Activated CD4-positive, alpha-beta T cell treated with anti-CD3 and anti-CD28 coated beads for 24 hours (primary cell): ENCODE measurements at places on chromosomes 16 and 17.

- no peak for DNase-seq
Measured at GRCh38 chr17:19492141-19492540, 41.5 kb upstream of the SLC47A1 start.

DNA sequence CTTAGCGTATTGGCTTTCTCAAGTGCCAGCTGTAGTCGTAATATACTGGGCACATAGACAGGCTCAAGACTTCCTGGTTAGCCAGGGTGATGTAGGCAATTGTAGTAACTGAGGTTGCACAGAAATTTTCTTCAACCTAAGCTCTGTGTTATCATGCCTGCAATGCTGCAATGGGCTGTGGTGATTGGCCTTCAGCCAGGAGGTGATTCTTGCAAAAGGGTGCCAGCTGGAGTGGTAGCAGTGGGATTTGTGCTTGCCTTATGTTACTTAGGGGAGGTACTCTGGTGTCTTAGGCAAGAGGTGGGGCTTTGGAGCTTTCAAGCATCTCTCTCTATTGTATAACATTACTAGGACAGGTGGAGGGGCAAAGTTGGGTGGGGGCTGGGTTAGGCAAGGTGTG is 495.1 kb downstream of the CDH11 start:
- no peak for DNase-seq

GRCh38 chr17:2181206-2181896 is 122.2 kb downstream of the SMG6 start:
- DNase-seq: no peak

DNA sequence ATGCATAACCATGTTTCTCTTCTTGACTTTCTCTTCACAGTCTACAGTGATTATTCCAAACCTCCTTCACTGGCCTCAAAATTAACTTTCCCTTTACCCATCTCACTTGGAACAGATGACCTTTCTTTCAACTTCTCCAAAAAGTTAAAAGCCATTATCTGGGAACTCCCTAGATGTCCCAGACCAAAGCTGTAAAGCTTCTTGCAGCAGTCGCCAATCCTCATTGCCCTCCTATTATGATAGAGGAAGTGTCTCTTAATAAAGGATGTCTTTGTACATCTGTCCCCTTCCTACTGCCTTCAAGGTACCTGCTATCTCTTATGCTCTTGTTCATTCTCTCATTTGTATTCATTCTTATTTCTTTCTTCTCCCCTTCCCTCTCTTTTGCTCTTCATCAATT is 127.5 kb downstream of the MRTFB start:
- DNase-seq: no peak

DNA sequence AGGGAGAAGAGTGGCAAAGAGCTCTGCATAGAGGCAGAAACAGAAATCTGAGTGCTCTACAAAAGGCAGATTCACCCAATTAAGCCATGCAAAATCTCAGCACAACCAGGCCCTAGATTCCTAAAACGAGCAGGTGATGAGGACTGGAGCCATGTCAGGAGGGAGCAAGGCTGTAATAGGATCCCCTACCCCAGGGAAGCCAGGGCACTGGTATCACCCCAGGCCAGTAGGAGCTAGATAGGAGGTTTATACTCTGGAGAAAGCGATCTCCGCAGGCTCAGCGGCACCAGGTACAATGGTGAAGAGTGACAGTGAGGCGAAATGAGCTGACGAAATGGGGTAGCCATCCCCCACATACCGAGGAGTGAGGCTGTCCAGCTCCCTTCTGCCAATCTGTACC is 171.5 kb downstream of the PARN start:
- no peak for DNase-seq

DNA sequence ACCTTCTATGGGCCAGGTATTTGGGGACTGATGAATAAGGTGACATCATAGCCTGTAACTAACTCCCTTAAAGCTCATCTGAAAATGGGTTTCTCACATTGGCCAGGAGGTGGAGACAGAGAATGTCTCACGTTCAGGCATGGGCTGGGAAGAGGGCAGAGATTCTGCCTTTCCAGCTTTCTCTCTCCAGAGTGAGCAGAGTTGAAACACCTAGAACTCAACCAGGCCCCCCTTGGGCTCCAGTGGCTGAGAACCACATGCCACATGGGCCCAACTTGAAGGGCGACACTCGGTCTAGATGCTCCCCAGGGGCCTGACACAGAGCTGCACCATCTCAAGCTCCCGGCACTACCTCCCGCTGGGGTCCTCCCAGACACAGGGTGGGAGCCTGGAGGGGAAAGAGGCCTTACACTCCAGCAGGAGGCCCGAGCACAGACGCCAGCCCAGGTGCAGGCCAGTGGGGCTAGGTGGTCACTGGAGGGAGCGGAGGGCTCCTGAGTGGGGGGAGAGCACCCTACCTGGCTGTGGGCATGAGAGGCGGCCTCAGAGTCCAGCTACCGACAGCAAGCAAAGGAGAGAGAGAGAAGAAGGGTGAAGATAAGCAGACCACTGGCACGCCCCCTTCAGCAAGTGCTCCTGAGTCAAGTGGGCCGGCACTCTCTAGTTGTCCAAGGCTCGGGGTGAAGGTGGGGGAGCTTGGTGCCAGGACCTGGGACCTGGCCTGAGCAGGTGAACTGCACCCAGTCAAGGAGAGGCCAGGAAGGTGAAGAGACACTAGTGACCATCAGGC is 55.9 kb downstream of the MYO18A start:
- DNase-seq: no peak

- no peak for DNase-seq
Measured at GRCh38 chr16:30359871-30360170, 4.7 kb upstream of the CD2BP2 start.

DNA sequence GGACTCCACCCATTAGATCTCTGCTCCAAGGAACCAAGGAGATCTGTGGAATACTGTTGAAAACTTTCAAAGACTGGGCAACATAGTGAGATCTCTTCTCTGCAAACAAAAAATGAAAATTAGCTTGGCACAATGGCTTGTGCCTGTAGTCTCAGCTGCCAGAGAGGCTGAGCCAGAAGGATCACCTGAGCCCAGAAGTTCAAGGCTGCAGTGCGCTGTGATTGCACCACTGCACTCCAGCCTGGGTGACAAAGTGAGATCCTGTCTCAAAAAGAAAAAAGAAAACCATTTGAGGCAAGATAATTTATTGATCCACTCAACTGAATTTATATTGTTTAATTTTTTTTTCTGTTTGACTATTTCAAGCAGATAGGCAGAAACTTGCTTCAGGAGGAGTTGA is 54.8 kb downstream of the CHD9NB start:
- DNase-seq: no peak

DNA sequence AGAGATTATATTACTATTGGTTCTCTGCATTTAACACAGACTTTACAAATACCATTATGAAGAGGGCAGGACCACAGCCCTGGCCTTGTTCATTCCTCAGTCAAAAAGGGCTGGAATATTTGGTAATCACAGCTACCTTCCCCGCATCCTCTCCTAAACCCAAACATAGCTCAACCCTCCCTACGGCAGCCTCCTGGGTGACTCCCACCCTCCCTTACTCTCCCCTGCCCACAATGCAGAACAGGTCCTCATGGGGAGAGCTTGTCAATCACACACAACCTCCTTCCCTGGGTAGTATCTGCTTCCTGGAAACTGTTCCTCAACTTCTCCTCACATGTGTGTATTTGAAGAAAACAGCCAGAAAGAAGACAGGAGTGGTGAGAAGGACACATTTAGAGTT is 224.2 kb downstream of the C16orf78 start:
- DNase-seq: no peak

GRCh38 chr16:52492789-52493357 is 54.1 kb downstream of the TOX3 start:
- DNase-seq: no peak
